Activated CD4-positive, alpha-beta T cell treated with anti-CD3 and anti-CD28 coated beads for 36 hours (primary cell): ENCODE measurements at places on chromosomes 3 and 15. TPM values are rescaled to one million over a fixed set of nuclear protein-coding genes. Genes with fewer than 3 reads are reported as not detected.

DNA sequence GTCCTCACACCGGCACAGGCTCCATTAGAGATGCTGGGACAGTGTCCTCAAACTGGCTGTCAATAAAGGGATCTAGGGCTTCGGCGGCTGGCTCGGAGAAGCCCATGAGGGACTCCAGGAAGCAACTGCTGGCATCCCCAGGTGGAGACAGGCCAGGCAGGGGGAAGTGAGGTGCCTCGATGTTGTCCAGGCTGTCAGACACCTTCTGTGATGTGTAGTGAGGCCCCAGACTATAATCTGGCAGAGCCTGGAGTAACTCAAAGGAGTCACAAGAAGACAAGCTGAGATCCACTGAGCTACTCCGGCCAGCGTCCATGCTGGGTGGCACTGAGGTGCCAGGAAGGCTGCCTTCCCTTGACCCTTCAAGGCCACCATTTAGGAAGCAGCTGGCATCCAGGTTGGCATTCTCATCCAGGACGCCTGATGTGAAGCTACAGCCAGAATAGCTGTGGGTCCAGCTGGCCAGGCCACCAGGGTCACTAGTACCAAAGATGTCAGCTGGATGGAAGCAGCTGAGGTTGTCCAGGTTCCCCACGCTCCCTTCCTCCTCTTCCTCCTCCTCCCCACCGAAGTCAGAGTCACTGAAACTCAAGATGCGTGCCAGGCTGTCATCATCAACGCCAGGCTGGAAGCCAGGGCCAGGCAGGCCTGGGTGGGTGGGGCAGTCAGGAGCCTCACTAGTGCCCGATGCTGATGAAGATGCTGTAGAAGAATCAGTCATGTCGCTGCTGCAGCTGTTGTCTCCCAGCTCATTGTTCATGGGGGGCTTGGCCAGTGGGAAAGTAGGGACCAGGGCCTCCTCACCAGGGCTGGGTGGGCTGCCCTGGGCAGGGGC is 10.1 kb downstream of the CSRNP1 start:
- no peak overlapping the region for H3K27ac ChIP-seq
- H3K4me3 ChIP-seq: no peak overlapping the region
- no peaks in the 10 kb centered on the region for H3K27me3 ChIP-seq
- DNase-seq: no peak
- peaks cover 80% of the 10 kb centered on the region for H3K36me3 ChIP-seq
- H3K4me1 ChIP-seq: peaks cover 70% of the 10 kb centered on the region

- no peak for DNase-seq
- no peaks in the 10 kb centered on the region for H3K27me3 ChIP-seq
- H3K4me3 ChIP-seq: no peak overlapping the region
- no peak overlapping the region for H3K27ac ChIP-seq
- no peaks in the 10 kb centered on the region for H3K36me3 ChIP-seq
Observed at GRCh38 chr3:160010578-160010977, 21.9 kb downstream of the IL12A start.

DNA sequence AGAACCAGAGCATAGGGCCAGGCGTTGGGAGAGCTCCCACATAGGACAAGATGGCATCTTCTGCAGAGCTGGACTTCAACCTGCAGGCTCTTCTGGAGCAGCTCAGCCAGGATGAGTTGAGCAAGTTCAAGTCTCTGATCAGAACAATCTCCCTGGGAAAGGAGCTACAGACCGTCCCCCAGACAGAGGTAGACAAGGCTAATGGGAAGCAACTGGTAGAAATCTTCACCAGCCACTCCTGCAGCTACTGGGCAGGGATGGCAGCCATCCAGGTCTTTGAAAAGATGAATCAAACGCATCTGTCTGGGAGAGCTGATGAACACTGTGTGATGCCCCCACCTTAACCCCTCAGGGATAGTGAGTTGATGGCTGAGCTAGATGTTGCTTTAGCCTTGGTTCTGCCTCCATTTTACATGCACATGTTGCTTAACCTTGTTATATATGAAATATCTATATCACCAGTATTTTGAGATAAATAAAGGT is at the start of gene PYDC2:
PYDC2 (plus strand) TSS at position 51 of the 483 bp plus-strand sequence; CDS start at position 51, 0 bp downstream.
- no peaks in the 10 kb centered on the region for H3K36me3 ChIP-seq
- no peaks in the 10 kb centered on the region for H3K4me1 ChIP-seq
- no peaks in the 10 kb centered on the region for H3K27me3 ChIP-seq
- H3K27ac ChIP-seq: no peak within 1 kb of the TSS

GRCh38 chr15:83449937-83450506 is 2.9 kb downstream of the SH3GL3 start:
- H3K27me3 ChIP-seq: peaks cover 36% of the 10 kb centered on the region
- H3K36me3 ChIP-seq: no peaks in the 10 kb centered on the region
- no peak overlapping the region for H3K4me3 ChIP-seq
- H3K27ac ChIP-seq: no peak overlapping the region
- H3K4me1 ChIP-seq: peaks cover 9% of the 10 kb centered on the region

- H3K4me1 ChIP-seq: peaks cover 17% of the 10 kb centered on the region
- peaks cover 7% of the 10 kb centered on the region for H3K36me3 ChIP-seq
- peak overlapping the region; percentile 47 for H3K27ac ChIP-seq
- H3K4me3 ChIP-seq: no peak overlapping the region
Observed at GRCh38 chr3:39294446-39295183, 14.8 kb upstream of the CX3CR1 start.

- H3K27me3 ChIP-seq: no peaks in the 10 kb centered on the region
- no peak for DNase-seq
- no peaks in the 10 kb centered on the region for H3K36me3 ChIP-seq
- H3K4me1 ChIP-seq: peaks cover 13% of the 10 kb centered on the region
Observed at GRCh38 chr3:129233538-129233937, 15.9 kb upstream of the COPG1 start.

GRCh38 chr3:23888617-23889228 is 28.1 kb downstream of the NKIRAS1 start:
- DNase-seq: no peak
- no peak overlapping the region for H3K4me3 ChIP-seq
- H3K27ac ChIP-seq: no peak overlapping the region
- no peaks in the 10 kb centered on the region for H3K27me3 ChIP-seq
- H3K4me1 ChIP-seq: no peaks in the 10 kb centered on the region

DNA sequence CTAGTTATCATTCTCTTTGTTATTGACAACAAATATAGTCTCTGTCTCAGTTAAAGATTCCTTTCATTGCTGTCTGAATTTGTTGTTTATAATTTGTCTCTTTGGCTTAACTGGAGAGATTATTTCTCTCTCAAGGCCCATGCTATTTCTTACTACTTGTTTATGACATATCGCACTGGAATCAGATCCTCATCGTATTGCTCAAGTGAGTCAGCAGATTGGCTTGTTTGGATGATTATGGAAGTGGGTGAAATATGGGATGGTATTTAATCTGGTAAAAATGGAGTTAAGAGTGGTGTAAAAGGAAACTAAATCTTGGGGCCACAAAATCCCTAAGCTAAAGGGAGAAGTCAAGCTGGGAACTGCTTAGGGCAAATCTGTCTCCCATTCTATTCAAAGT is 613.1 kb downstream of the SI start:
- no peaks in the 10 kb centered on the region for H3K27me3 ChIP-seq
- H3K4me3 ChIP-seq: no peak overlapping the region
- no peaks in the 10 kb centered on the region for H3K36me3 ChIP-seq
- DNase-seq: no peak
- no peaks in the 10 kb centered on the region for H3K4me1 ChIP-seq

Gene KBTBD13
- not detected for total RNA-seq

DNA sequence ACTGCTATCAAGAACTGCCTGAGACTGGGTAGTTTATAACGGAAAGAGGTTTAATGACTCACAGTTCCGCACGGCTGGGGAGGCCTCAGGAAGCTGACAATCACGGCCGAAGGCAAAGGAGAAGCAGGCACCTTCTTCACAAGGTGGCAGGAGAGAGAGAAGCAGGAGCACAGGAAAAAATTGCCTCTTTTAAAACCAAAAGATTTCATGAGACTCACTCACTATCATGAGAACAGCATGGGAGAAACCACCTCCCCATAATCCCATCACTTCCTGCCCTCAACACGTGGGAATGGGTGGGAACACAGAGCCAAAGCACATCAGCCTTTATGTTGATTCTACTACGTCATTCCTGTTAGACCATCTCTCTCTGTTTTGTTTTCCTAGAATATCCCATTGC is 650.9 kb upstream of the SEMA6D start:
- no peak overlapping the region for H3K27ac ChIP-seq
- no peaks in the 10 kb centered on the region for H3K36me3 ChIP-seq
- no peak overlapping the region for H3K4me3 ChIP-seq
- H3K27me3 ChIP-seq: no peaks in the 10 kb centered on the region

Gene SLC22A13
- 0.21 TPM for total RNA-seq

Gene C3orf49
- not detected for total RNA-seq

- no peak for DNase-seq
- no peak overlapping the region for H3K4me3 ChIP-seq
- H3K4me1 ChIP-seq: no peaks in the 10 kb centered on the region
Observed at GRCh38 chr3:143901105-143901504, 52.8 kb upstream of the SLC9A9 start.

DNA sequence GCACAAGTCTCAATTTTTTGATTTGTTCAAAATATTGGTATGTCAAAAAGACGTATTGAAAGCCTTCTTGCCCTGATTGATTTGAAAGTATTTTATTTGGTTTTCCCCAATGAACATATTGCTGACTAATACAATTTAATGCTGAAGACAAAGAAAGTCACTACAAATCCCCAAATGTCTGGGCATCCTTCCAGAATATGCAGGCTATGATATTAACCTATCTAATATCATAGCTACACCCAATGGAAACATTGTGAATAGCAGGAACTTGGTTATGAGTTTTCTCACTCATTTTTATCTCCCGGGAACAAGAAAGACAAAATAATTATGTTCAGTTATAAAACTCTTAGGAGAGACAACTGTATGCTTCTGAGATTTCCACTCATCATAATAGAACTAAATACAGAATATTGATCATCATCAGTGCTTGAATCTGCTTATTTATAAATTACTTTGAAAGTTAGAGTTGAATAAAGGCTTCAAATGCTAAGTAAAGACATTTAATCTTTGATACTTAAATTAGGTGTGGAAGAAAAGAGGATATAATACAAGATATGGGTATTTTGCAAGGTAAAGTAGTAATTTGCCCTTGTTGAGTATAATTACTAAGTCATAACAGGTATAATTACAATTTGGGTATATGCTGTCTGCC is 483.9 kb downstream of the RBMS3 start:
- H3K27ac ChIP-seq: no peak overlapping the region
- H3K36me3 ChIP-seq: no peaks in the 10 kb centered on the region
- no peaks in the 10 kb centered on the region for H3K4me1 ChIP-seq
- H3K27me3 ChIP-seq: peaks cover 5% of the 10 kb centered on the region
- H3K4me3 ChIP-seq: no peak overlapping the region

Gene CYP1A2
- not detected for total RNA-seq

Gene SNTN
- not detected for total RNA-seq

Gene MEGF11
- total RNA-seq: not detected

GRCh38 chr15:51038162-51038973 is 56.3 kb downstream of the TNFAIP8L3 start:
- H3K27me3 ChIP-seq: no peaks in the 10 kb centered on the region
- no peak overlapping the region for H3K4me3 ChIP-seq
- H3K4me1 ChIP-seq: no peaks in the 10 kb centered on the region
- no peak overlapping the region for H3K27ac ChIP-seq

Gene LRRC31
- total RNA-seq: not detected

Gene IL17RB
- total RNA-seq: 0.69 TPM

DNA sequence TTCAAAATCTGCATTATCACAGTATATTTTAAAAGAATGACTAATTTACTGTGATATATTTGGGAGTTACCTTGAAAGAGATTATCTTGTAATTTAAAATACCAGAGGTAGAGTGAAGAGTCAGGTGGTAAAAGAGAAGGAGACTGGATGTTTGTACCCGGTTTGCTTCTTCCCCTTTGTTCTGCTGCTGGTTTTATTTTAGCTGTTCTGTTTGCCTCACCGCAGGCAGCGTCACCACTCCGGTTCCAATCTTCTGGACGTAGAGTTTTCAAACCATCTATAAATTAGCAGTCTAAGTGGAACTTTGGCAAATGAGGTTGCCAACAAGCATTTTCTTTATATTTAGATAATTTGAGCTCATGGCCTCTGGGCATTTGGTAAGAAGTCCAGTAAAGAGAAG is 38.2 kb downstream of the PPARG start:
- DNase-seq: no peak
- peaks cover 21% of the 10 kb centered on the region for H3K27me3 ChIP-seq
- H3K36me3 ChIP-seq: no peaks in the 10 kb centered on the region

Gene C2CD4A
- 0.73 TPM for total RNA-seq

DNA sequence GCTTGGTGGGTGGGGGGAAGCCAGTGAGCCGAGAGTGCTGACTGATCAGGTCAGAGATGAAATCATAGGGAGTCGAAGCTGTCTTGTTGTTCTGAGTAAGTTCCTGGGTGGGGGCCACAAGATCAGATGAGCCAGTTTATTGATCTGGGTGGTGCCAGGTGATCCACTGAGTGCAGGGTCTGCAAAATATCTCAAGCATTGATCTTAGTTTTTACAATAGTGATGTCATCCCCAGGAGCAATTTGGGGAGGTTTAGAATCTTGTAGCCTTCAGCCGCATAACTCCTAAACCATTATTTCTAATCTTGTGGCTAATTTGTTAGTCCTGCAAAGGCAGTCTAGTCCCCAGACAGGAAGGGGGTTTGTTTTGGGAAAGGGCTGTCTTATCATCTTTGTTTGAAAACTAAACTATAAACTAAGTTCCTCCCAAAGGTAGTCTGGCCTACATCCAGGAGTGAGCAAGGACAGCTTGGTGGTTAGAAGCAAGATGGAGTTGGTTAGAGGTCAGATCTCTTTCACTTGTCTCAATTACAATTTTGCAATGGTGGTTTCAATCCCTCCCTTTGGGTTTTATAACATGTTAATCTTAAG is 18.7 kb upstream of the MTMR14 start:
- DNase-seq: no peak
- no peak overlapping the region for H3K4me3 ChIP-seq
- H3K4me1 ChIP-seq: no peaks in the 10 kb centered on the region
- H3K36me3 ChIP-seq: no peaks in the 10 kb centered on the region
- no peak overlapping the region for H3K27ac ChIP-seq

DNA sequence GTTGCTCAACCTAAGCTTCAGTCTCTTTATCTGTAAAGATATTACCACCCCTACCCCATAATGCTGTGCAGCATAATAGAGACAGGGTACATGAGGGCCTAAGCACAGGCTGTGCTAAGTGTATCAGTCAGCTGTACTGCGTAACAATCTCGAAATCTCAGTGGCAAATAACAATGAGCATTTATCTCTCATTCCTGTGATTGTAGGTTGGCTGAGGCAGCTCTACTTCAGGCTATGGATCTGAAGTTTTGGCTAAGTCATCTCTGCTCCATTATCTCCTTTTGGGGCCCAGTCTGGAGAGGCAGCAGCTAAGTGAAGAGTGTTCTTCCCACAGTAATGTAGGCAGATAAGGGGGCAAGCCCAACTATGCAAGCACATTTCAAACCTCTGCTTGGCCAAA is 7.1 kb upstream of the SLC6A11 start:
- H3K27me3 ChIP-seq: peaks cover 27% of the 10 kb centered on the region
- no peak for DNase-seq
- H3K4me3 ChIP-seq: no peak overlapping the region
- no peaks in the 10 kb centered on the region for H3K4me1 ChIP-seq

DNA sequence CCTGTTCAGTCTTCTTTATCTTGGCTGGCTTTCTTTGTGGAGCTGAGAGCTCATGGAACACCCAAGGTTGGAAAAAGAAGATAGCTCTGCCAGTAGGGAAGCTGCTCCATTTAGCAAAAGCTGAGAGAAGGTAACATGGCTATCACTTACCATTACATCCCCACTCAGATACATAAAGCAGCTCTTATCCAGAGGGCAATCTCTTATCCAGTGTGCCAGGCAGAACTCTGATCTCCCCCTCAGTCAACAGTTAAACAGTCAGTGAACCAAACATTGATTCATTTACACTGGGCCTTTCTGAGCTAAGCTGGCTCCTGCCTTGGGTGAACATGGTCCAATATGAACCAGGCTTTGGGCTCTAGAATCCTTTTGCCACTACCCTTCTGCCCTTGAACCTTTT is 624.2 kb downstream of the NTRK3 start:
- H3K4me3 ChIP-seq: no peak overlapping the region
- H3K27me3 ChIP-seq: peaks cover 1% of the 10 kb centered on the region
- no peak overlapping the region for H3K27ac ChIP-seq
- H3K4me1 ChIP-seq: no peaks in the 10 kb centered on the region

Gene GRK7
- not detected for total RNA-seq
